ENCODE measurements at places on chromosomes 3 and 15. TPM values are rescaled to one million over a fixed set of nuclear protein-coding genes. Genes with fewer than 3 reads are reported as not detected.
A peak's percentile ranks its signal among the peaks of the same experiment; 100 is the strongest.

GRCh38 chr3:28349469-28350000 is 911 bp upstream of the AZI2 start:
- H3K36me3 ChIP-seq = peaks cover 5% of the 10 kb centered on the region
- H3K27ac ChIP-seq = peak overlapping the region; percentile 99
- no peaks in the 10 kb centered on the region for H3K27me3 ChIP-seq
- peaks cover 45% of the 10 kb centered on the region for H3K4me1 ChIP-seq

- no peak for DNase-seq
- peaks cover 21% of the 10 kb centered on the region for H3K4me1 ChIP-seq
- H3K4me3 ChIP-seq = no peak overlapping the region
- H3K27ac ChIP-seq = no peak overlapping the region
- no peaks in the 10 kb centered on the region for H3K27me3 ChIP-seq
- peaks cover 8% of the 10 kb centered on the region for H3K36me3 ChIP-seq
These were observed 134.6 kb downstream of the LRRC28 start for GRCh38 chr15:99385865-99386264.

- H3K4me3 ChIP-seq = no peak overlapping the region
- H3K27ac ChIP-seq = no peak overlapping the region
- H3K27me3 ChIP-seq = no peaks in the 10 kb centered on the region
These were observed 3.4 kb upstream of the POLG start for GRCh38 chr15:89338036-89338435.

DNA sequence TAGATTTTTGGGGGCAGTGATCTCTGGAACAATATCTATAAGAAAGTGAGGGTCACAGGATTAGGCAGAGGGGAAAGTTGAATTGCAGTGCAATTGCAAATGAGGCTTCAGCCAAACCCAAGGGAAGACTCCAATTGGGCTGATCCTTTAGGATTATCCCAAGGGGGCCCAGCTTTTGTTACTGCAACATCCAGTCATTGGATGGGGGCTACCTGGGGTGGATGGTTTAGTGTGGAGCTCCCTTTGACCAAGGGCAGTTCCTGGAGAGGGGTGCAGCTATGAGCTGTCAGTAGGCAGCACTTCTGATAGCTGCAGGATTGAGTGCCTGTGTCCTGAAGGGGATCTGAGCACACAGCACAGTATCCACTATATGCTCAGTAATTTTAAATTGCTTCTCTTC is 355.2 kb upstream of the AZI2 start:
- no peaks in the 10 kb centered on the region for H3K27me3 ChIP-seq
- no peak for DNase-seq
- H3K4me3 ChIP-seq = no peak overlapping the region
- H3K27ac ChIP-seq = no peak overlapping the region
- H3K4me1 ChIP-seq = no peaks in the 10 kb centered on the region

GRCh38 chr3:180646187-180646790 is 33.0 kb downstream of the CCDC39 start:
- no peaks in the 10 kb centered on the region for H3K36me3 ChIP-seq
- no peak for DNase-seq
- no peaks in the 10 kb centered on the region for H3K4me1 ChIP-seq

DNA sequence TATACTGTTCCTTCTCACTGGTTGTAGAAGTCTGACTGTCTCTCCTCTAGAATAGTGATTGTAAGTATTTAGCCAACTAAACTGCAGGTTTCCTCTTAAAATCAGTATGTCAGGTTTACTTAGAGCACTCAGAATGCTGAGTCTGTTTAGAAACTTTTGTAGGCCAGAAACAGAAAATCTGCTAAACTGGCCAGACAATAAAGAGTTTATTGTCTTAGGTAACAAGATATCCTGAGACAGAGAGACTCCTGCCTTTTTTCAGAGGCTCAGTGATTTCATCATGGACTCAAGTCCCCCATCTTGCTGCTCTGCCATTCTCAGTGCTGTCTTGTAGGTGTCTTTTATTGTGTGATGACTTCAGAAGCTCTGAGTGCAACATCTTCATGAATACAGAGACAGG is 279.0 kb downstream of the MFSD1 start:
- no peaks in the 10 kb centered on the region for H3K36me3 ChIP-seq
- no peaks in the 10 kb centered on the region for H3K4me1 ChIP-seq
- H3K27ac ChIP-seq = no peak overlapping the region
- no peak overlapping the region for H3K4me3 ChIP-seq

DNA sequence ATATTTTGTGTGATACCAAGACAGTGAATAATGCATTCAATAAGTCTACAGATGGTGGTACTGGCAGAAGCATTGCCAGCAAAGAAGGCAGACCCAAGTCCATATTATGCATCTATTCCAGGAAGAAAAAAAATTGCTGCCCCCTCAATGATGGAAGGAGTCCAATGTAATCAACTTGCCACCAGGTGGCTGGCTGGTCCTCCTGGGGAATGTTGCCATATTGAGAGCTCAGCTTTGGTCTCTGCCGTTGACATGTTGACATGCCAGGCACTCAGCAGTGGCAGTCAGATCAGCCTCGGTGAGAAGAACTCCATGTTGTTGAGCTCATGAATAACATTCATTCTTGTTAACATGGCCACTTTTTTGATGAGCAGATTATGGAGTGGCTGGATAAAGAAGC is 298.5 kb downstream of the IGSF11 start:
- H3K36me3 ChIP-seq = no peaks in the 10 kb centered on the region
- no peak overlapping the region for H3K27ac ChIP-seq
- H3K4me1 ChIP-seq = no peaks in the 10 kb centered on the region

SLC24A5 gene
- not detected for total RNA-seq

LRTM1 gene
- not detected for total RNA-seq

SLC2A2 gene
- total RNA-seq = not detected

Measured in activated T-cell treated with anti-CD3 and anti-CD28 coated beads, Interleukin-2, amount 50 U/mL, for 72 hours (primary cell).